ENCODE measurements at places on chromosomes 1 and 21. TPM values are rescaled to one million over a fixed set of nuclear protein-coding genes. Genes with fewer than 3 reads are reported as not detected.

DNA sequence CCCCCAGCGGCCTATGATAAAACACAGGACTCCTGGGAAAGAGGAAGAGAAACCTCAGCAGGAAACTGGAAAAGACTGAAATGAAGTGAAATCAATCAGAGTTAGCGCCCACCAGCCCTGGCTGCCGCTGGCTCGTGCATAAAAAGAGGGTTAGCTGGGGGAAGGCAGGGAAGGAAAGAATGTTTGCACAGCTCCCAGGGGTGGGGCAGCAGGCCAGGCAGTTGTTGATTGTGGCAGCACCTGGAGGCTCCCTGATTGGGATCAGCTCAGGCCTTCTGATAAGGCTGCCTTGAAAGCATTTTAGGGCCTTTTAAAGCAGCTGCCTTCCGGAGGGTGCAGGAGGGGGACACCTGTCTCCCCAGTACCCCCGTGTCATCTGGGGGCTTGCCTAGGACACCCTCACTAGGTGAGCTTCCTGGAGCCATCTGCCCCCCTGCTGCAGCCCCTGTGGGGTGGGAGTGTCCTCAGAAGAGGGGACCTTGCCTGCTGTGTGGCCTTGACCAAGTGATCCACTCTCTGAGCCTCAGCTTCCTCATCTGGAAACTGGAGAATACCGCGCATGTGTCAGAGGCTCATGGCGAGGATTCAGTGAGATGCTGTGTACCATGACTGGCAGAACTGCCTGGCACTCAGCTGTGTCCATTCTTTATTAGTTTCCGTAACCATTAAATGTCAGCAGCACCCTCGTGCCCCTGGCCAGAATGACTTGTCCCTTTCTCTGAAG lies 6.6 kb downstream of the EPHB2 start:
- no peak for DNase-seq

GRCh38 chr1:51693419-51694155 lies 76.7 kb downstream of the OSBPL9 start:
- peak; percentile 39 for DNase-seq

Gene ISG15
- total RNA-seq: 127 TPM

GRCh38 chr1:203572134-203572625 lies 54.5 kb upstream of the ATP2B4 start:
- no peak for DNase-seq

DNA sequence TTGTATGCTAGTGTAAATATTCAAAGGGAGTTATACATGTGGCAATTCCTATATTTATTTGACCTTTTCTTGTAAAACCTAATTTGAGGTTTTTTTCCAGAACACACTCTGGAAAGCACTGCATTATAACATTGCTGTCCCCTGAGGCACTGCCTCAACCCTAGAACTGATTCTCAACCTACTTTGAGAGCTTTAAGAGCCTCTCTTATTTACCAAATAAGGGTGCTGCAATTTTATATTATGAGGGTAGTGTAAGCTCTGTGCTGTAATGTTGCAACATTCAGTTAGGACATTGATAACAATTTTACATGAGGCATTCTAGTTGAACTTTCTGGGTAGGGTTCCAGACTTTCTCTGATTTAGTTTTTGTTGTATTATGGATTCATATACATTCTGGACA lies 302.2 kb upstream of the DEPDC1 start:
- DNase-seq: no peak

DNA sequence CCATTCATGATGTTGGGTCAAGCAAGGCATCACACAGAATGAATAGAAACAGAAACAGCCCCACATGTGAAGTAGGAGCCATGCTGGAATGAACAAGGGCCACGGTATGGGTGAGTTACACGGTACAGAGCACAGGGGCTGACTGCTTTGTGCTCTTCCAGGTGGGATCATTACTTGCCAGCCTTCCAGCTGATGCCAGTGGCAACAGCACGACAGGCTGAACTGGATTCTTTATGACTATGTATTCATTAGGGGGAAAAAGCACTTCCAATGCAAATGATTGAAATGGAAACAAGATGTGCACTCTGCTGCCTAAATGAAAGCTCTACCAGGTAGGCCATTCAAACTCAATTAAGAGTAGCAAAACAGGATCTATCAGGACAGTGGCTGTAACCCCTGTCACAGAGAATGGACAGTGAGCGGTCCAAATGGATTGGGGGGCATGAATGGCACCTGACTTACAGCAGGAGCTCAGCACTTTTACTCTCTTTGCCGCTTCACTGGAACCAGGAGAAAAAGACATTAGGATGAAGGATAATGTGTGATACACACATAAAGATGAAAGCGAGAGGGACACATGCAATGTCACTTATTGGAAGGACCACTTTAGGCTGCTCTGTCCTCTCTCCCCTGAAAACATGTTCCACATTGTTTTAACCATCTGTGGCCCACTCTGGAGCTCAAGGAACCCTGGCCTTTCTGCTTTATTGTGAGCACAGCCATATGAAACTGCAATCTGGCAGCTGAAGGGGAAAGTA lies 23.4 kb upstream of the IRF2BP2 start:
- DNase-seq: no peak

DNA sequence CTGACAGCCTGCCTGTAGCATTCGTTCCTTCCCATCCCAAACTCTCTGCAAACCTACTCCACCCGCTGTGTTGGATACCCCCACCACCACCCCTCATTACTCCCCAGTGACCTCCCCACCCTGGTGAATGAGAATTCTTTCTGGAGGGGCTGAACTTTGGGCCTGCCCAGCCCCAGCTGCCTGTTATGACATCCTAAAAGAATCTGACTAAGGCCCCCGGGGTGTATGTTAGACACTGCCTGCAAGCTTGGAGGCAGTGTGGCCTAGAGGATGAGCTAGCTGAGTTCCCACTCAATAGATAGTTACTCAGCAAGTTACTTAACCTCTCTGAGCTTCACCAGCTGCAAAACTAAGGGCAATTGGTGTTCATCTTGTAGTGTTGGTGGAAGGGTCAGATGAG lies 110.2 kb upstream of the FGGY start:
- no peak for DNase-seq

Gene TIE1
- not detected for total RNA-seq

Gene OLIG2
- total RNA-seq: not detected

- no peak for DNase-seq
These were observed 8.9 kb downstream of the ACTL8 start for GRCh38 chr1:17763995-17764394.

Gene IL19
- not detected for total RNA-seq

DNA sequence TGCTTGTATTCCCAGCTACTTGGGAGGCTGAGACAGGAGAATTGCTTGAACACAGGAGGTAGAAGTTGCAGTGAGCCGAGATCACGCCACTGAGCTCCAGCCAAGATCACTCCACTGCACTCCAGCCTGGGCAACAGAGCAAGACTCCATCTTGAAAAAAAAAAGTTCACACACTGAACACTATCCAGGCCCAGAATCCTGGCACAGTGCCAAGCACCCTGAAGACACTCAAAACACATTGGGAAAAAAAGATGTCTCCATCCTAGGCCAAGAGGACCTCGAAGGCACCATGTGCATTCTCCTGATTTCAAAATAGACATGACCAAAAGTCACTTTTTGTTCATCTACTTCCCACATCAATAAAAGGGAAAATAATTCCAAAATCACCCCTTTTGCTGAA lies 38.7 kb downstream of the SLC9A1 start:
- no peak for DNase-seq

DNA sequence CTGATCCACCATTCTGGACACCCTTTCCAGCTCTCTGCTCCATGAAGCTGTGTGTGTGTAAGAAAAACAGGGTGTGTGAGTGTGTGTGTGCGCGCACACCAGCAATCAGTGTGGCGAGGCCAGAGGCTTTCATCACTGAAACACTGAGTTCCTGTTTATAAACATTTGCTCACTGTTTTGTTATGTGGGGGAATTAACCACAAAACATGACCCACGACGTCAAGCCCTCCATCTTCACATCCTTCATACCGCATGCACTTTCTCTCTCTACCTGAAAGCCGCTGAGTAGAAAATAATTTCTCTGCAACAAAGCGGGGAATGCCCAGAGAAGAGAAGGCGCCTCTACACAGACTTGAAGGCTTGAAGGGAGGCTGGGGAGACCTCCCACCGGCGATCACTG lies 148.9 kb upstream of the IRF2BP2 start:
- DNase-seq: no peak

- no peak for DNase-seq
These were observed 26.2 kb downstream of the DMAP1 start for GRCh38 chr1:44239331-44239960.

Gene C4BPA
- not detected for total RNA-seq

DNA sequence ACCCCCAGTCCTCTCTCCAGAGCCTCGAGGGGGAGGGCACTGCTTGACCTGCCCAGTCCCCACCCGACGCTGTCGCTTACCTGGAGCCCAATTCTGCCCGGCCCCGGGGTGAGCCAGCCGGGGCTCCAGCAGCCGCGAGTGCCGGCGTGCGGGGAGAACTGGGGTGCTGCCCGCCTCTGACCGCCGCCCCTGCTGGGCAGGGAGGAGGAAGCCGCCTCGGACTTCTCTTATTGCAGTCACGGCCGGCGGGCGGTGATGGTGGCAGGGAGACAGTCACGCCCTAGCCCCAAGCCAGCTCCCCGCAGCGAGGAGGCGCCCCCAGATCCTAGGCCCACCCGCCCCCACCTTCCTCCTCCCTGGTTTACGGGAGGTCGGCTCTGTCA lies at the start of gene FGR:
TSS of gene FGR (minus strand) at position 201 of the 383 bp plus-strand sequence. CDS start 11,269 bp downstream, outside the sequence.
- no peak for DNase-seq

GRCh38 chr1:64470665-64471217 lies 812 bp downstream of the CACHD1 start:
- DNase-seq: no peak

DNA sequence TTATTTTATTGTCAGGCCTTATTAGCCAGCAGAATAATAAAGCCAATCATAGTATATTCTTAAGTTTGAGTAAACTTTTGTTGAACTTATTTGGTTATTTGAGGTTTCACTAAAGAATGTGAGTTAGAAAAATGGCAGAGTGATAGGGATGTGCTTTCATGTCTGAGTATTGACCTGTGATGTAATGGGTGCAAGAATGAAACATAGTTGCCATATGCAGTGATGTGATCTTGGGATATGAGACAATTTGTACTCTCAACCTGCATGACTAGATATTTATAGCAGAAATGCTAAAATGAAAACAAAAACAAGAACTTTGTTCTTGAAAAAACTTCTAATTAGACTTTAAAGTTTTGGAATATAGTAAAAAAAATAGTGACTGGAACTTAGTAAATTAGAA lies 97.9 kb downstream of the DISP1 start:
- no peak for DNase-seq

DNA sequence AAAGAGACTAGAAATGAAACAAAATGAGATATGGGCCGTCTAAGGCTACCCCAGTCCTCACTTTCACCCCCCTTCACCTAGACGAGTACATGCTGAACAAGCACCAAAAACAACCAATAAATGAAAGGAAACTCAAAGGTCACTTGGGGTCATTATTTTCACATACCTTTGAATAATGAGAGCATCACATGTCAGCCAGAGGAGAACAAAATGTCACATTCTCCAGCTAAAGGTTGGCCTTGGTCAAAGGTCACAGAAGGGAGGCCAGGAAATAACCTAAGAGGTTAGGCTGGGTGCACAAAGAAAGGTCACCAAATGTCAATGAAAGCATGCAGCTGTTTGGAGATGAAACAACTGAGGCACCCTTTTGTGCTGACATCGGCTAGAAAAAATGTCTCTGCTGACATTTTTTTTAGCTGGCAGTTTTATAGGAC lies 288.7 kb upstream of the USP25 start:
- DNase-seq: no peak

- DNase-seq: no peak
These were observed 20.8 kb upstream of the TLCD4 start for GRCh38 chr1:95096218-95096841.

Gene ERRFI1
- total RNA-seq: not detected

Gene OR6N2
- not detected for total RNA-seq

GRCh38 chr1:35229587-35230360 lies 36.8 kb upstream of the SFPQ start:
- DNase-seq: no peak

DNA sequence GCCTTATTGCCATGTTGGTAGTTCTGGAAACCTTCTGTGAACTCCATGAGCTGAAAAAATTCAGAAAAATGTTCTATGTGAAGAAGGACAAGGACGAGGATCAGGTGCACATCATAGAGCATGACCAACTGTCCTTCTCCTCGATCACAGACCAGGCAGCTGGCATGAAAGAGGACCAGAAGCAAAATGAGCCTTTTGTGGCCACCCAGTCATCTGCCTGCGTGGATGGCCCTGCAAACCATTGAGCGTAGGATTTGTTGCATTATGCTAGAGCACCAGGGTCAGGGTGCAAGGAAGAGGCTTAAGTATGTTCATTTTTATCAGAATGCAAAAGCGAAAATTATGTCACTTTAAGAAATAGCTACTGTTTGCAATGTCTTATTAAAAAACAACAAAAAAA lies 57.4 kb downstream of the KCNK1 start:
- no peak for DNase-seq

GRCh38 chr21:29371464-29371863 lies 72.7 kb downstream of the BACH1 start:
- no peak for DNase-seq

DNA sequence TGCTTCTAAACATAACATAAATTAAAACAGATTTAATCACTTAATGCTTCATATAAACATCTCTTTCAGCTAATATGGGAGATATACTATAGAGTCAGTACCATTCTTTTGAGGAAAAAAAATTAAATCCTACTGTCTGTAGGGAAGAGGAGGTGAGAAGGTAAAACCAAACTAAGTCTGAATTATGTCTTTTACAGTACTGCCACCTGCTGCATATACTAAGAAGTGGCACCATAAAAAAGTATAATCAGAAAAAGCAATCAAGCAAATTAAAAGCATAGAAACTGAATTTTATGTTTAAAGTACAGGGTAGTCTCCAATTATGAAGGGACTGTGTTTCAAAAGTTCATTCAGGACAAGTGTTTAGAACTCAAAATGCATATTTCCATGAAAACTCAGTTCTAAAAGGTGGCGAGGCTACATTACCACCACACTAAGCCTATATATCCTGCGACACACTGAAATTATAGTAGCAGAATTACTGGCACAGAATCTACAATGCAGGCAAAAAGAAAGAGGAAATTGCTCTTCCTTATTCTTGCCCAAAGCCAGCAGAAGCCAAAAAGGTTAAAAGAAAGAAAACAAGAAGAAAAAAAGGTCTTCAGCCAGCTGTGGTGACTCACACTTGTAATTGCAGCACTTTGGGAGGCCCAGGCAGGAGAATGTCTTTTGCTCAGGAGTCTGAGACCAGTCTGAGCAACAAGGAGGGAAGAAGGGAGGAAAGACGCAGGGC lies 9.0 kb downstream of the NSL1 start:
- DNase-seq: peak; percentile 68

DNA sequence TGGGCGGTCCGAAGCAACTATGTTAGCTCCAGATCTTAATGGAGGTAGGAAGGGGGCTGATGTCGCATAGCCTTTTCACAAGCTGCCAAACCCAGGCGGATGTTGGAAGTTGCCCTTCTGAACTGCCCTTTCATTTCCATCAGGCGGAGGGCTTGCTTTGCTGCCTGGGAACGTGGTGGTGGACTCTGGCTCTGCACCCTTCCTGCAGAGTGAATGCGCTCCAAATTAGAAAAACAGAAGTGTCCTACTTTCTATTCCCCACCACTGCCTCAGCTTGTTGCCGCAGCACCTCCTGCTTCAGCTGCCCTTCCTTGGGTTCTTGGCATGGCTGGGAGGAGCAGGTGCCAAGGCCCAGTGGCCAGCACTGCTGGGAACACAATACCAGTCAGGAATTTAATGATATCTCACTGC lies 60.6 kb downstream of the AK4 start:
- no peak for DNase-seq

Gene NUAK2
- 1.4 TPM for total RNA-seq

Data from Karpas-422 (cell line).